ENCODE measurements at places on chromosomes 12 and 14.

DNA sequence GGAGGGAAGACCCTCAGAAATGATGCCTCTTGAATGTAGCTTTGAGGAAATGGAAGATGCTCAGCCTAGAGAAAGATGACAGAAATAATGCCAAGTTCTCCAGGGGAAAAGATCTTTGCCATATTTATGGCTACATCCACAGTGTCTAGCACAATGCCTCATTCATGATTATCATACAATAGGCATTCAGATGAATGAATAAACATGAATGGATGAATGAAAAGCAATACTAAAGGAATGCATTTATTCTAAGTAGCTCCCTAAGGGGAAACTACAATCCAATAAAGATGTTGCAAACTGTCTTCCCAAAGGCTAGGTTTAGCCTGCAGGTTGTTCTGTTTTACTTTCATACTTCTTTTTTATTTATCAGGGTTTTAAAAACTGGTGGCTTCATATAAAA, 12.0 kb downstream of the TMTC1 start:
- DNase-seq, result no peak

- DNase-seq, result no peak
Measured at GRCh38 chr14:56585461-56586084, 6.0 kb downstream of the TMEM260 start.

GRCh38 chr14:36510874-36511273, 9.2 kb downstream of the NKX2-1 start:
- no peak for DNase-seq

DNA sequence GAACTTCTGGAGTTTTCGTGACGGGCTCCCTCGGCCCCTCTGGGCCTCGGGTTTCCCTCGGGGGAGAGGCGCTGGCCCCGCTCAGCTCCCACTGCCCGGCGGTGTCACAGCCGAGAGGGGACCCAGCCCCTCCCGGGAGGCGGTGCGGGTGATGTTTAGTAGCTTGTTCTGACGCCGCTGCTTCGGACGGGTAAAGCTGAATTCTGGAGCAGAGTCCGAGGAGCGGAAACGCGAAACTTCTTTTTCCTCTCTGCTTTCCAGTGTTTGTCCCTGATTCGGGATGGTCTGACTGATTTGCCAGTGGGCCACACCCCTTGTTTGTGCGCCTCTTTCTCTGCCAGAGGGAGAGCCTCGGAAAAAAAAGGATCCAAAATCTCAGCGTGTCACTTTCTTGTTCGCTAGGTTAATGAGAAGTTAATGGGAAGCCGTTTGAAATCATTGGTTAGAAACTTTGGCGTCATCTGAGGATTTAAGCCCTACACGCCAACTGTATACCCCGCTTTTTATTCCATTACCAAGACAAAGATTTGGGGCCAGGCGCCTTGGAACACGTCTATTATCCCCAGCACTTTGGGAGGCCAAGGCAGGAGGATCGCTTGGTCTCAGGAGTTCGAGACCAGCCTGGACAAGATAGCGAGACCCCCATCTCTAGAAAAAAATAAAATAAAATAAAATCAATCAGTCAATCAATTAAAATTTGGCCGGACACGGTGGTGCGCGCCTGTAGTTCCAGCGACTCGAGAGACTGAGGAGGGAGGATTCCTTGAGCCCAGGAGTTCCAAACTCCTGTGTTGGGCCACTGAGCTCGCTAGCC, 756 bp downstream of the TULP3 start:
- DNase-seq, result peak; percentile 29

GRCh38 chr14:74500417-74501134, 7.0 kb downstream of the ISCA2 start:
- no peak for DNase-seq

GRCh38 chr12:6380141-6381121, 3.5 kb upstream of the LTBR start:
- no peak for DNase-seq

- no peak for DNase-seq
Measured at GRCh38 chr14:59424341-59425071, 40.7 kb downstream of the GPR135 start.

- peak; percentile 43 for DNase-seq
Measured at GRCh38 chr12:106227641-106228319, 20.0 kb downstream of the CKAP4 start.

GRCh38 chr14:20262642-20263128, 23.6 kb downstream of the OR11H4 start:
- no peak for DNase-seq

DNA sequence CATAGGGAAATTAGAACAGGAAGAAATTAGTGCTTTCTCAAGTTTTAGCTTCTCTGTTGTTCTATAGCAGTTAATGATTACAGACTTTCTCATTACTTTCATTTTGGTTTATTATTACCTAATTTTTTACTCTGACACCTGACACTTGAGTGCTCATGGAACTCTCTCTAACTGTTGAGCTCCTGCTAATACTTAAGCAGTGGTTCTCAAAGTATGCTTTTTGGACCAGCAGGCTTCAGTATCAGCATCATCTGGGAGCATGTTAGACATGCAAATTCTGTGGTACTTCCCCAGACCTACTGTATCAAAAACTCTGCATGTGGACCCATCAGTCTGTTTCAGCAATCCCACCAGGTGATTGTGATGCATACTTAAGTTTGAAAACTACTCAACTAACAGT, 235.3 kb downstream of the CCDC91 start:
- no peak for DNase-seq

GRCh38 chr12:65454115-65454787, 175.8 kb downstream of the MSRB3 start:
- no peak for DNase-seq

GRCh38 chr12:50642761-50643160, 121.1 kb upstream of the ATF1 start:
- DNase-seq, result no peak

- no peak for DNase-seq
Measured at GRCh38 chr14:101473045-101473729, 88.1 kb upstream of the DIO3 start.

DNA sequence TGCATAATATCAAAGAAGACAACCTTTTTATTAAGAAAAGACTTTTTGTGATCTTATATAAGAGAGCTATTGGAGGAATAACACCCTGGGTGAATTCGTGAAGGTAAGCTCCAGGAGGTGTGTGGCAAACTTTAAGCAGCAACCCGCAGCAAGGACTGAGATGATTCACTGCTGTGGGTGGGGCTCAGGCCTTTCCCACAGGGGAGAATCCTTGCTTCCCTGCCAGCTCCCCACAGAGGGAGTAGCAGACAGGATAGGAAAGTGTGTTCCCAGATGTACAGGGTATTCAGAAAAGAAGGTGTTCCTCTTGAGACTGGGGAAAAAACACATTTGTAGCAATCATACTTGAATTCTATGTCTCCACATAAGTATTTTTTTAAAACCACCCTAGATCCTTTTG, 9.2 kb downstream of the NDUFA12 start:
- DNase-seq, result no peak

DNA sequence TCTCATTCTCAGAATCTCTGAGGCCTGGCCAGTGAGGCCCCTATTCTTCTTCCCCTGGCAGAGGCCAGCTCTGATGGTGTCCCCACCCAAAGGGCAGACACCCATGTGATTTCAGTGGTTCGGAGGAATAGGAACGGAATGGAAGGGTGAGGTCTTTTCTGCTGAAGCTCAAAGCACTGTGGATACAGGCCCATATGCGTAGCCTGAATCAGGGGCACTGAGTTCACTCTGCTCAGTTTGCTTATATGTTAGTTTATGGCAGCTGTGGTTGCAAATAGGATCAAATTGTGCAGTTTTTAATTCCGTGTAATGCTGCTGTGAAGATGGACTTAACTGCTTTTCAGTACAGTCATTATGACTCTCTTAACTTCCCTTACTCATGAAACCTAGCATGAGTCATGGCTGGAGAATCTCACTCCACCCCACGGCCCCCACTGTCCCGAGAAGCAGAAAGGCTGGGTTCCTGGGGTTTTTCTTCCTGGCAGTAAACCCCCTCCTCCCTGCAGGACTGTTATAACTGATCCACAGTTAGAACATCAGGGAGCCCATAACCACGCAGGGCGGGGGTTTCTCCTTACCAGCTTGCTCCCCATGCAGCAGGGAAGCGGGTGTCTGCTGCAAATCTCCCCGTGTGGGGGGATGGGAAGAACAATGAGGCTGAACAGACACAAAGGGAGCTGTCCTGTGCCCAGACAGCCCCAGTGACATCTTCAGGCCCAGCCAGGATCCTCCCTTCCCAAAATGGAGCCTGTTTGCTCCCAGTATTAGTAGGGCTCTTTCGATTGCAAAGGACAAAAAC, 122.7 kb downstream of the SLC38A6 start:
- no peak for DNase-seq

GRCh38 chr14:65159281-65160062, 57.2 kb upstream of the MAX start:
- no peak for DNase-seq

- DNase-seq, result no peak
Measured at GRCh38 chr12:126811391-126811790, 1455.6 kb upstream of the TMEM132C start.

DNA sequence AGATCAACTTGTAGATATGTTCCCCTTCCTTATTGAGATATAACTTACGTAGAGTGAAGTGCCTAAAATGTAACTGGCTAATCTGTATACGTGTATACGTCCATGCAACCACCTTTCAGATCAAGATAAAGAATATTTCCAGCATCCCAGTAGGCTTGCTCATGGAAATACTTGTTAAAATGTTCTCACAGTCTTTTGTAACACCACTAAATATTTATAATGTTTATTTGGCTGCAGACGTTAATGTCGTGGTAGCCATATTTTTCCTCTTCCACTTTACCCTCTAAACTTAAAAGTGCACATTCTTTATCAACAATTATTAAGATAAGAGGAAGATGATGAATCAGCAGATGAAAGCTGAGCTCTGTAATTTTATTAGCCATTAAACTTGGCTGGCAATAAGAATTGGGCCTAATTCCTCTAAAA, 447.4 kb downstream of the AEBP2 start:
- DNase-seq, result no peak

DNA sequence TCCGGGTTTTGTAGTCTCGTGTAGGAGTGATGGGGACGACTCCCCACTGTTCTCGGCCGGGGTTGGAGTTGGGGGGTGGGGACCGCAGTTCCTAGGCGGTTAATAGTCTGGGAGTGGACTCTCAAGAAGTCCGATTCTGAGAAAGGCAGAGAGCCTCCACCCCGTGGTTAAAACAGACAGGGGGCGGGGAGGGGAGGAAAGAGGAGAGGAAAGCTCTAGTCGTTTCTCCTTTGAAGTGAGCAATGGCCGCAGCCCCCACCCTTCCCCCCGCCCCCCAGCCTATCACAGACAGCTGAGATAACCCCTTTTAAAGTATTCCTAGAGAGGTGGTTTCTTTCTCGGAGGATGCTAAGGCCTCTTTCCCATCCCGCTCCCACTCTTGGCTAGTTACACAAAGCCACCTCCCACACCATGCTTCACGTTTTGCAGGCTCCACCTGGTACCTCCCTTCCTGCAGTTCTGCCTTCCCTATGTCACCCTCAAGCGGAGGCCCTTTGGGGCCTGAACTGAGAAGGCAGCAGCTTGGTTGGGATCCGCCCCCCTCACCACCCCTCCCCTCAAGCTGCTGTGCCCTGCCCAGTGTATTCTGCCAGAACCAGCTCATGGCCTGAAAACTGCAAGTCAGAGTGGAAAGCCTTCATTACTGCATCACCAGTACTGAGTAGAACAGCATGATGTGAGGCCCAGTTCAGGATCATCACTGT, 853 bp downstream of the USP5 start:
- DNase-seq, result peak; percentile 39

DNA sequence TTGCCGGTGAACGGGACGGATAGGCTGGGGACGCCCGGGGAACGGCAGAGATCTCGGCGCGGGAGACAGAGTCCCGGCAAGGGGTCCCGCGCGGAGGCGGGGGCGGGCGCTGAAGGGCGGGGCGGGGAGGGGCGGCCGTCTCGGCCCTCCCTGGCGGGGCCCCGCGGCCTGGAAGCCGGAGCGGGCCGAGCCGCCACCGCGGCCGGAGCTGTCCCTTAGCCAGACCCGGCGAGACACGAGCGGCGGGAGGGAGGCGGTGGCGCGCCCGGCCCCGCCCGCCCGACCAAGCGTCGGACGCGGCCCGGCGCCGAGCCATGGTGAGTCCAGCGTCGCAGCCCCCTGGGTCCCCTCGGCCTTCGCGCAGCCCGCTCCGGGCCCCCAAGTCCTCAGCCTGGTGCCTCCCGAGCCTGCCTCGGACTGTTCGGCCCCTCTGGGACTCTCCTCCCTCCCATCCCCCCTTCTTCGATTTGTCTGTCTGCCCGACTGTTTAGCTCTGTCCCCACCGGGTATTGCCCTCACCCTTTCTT, at the start of gene ARHGEF40:
TSS of gene ARHGEF40 (plus strand) at position 222 of the 527 bp plus-strand sequence. CDS start at position 315, 93 bp downstream.
- peak; percentile 26 for DNase-seq

DNA sequence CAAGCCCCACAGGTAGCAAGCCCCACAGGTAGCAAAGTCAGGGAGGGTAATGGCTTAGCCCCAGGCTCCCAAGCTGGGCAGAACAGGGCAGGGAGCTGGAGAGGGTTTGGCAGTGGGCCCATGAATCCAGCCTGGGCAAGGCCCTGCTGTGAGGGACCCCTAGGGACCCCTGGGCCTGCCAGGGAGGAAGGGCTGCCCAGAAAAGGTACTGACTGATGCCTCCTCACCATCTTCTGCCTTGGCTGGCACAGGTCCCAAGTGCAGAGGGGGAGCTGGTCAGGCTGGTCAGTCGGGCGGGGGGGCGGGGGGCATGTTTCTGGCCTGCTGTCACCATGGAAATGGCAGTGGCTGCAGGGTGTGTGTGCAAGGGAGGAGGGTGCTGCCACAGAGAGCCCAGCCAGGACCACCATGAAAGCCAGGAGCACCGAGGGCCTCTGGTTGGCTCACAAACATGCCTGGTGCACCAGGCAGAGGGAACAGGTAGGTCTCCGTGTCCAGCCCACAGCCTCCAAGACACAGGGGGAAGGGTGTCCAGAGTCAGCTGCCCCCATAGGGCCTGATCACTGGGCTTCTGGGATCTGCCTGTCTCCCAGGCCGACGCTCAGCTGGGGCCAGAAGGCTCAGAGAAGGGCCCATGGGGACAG, 1.5 kb upstream of the CRIP2 start:
- no peak for DNase-seq

DNA sequence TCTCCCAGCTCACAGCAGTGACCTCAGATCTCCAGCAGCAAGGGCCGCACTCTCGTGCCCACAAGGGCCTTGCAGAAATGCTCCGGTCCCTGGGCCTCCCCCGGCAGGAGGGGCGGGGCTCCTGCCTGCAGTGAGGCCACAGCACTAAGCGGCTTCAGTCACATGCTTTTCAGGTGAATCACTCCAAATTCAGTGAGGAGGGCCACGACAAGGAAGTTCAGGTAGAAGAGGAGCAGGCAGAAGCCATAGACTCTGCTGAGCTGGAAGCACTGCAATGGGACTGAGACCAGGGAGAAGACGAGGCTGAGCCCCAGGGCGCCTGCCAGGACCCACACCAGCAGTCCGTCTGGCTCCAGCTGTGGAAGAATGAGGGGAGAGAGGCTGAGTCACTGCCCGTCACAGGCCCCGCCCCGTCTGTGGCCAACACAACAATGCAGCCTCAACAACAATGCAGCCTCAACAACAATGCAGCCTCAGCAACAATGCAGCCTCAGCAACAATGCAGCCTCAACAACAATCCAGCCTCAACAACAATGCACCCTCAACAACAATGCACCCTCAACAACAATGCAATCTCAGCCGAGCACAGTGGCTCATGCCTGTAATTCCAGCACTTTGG, 35.2 kb downstream of the SLC8B1 start:
- no peak for DNase-seq

- no peak for DNase-seq
Measured at GRCh38 chr12:2027351-2027750, 23.1 kb upstream of the DCP1B start.

GRCh38 chr12:59444932-59445331, 150.9 kb upstream of the SLC16A7 start:
- no peak for DNase-seq

- DNase-seq, result peak; percentile 19
Measured at GRCh38 chr14:70988452-70988851, 81.2 kb downstream of the PCNX1 start.

- no peak for DNase-seq
Measured at GRCh38 chr14:75059642-75060041, 4.2 kb downstream of the ACYP1 start.
